Stimulated activated CD4-positive, alpha-beta T cell treated with anti-CD3 and anti-CD28 coated beads, TNF-alpha, amount 100 ng/mL, for 1 hour (primary cell): ENCODE measurements at places on chromosomes 12 and 14.

- DNase-seq: no peak
These were observed 73.8 kb upstream of the SRSF5 start for GRCh38 chr14:69693145-69693544.

DNA sequence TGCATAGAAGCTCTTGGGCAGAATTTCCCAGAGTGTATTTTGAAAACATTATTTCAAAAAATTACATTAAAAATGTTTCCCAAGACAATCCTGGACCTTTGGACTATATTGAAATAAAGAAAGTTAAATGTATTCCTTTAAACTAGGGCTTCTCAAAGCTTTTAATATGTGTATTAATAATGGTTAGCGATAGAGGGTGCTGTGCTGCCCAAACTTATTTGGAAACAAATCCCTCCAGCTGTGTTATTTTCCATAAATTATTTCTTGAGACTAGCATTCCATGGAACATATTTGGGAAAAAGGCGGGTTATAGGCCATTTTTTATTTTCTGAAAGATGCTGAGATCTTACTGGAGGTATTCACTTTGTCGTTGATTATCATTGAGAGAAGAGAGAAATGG, 397.8 kb upstream of the MIS18BP1 start:
- DNase-seq: no peak

GRCh38 chr12:27469176-27469736, 22.7 kb downstream of the SMCO2 start:
- no peak for DNase-seq

DNA sequence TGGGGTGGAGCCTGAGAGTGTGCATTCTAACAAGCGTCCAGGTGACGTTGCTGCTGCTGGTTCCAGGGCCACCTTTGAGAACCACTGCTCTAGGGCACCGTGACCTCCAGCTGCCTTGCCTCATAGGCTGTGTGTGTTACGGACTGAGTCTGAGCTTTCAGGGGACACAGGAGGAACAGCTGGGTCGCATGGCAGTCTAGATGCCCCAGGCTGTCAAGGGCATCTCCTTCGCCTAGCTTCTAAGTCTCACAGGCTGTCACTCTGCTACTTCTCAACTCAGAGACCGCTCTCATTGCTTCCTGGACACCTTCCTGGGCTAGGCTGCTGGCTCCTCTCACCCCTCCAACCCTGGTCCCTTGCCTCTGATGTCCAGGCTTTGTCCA, 965 bp downstream of the KRT73 start:
- DNase-seq: no peak

DNA sequence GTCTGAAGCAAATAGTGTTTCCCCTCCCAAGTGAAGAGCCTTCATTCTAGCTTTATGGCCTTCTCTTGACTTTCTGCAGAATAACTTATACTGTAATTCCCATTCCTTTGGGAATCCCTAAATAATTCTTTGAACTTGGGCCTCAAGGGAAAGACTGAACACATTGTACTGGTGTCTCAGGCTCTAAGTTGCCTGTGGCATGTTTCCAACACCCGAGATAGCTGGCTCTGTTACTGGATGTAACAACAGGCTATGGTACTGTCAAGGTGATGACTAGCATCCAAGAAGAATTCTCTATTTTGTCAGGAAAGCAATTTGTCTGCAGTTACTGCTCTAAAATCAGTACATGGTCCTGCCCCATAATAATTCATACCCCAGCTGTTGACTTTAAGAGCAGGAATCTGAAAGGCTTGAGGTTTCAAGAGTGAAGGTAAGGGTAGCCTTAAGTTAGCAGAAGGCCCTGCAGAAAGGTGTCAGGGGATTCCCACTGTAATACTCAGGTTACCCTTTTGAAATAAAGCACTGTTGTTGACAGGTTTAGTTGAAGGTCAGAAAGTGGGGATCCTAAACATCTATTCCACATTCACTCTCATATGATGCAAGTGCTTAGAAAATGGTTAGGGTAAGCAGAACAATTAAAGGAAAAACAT, 5.2 kb downstream of the GPX2 start:
- no peak for DNase-seq

DNA sequence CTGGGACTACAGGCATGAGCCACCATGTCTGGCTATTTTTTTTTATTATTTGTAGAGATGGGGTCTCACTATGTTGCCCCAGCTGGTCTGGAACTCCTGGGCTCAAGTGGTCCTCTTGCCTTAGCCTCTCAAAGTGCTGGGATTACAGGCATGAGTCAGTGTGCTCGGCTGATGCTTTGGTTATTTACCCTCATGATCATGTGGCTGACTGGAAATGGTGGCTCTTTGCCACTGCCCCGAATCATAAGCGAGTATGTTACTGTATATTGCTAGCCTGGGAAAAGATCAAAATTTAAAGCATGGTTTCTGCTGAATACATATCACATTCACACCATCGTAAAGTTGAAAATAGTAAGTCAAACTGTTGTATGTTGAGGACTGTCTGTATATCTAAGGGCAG, 101.1 kb downstream of the RGS6 start:
- DNase-seq: no peak

DNA sequence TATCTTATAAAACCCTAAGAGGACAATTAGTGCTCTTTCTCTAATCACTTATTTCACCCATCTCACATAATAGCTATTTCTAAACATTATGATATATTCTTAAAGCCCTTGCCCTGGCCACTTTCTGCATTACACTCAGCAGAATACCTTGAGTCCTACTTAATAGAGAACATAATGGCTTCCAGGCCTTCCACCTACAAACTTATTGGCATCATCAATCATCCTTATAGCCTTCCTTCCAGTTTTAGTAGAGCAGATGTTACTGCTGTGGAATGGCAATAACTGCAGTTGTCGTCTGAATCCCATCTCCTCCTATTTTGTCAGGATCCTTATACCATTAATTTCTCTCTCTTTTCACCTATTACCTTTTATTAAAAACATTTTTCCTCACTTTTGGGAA, 1127.4 kb downstream of the LRFN5 start:
- no peak for DNase-seq

- DNase-seq: no peak
These were observed 161.3 kb downstream of the RPL10L start for GRCh38 chr14:46490238-46490685.

GRCh38 chr12:98612696-98613334, 19.3 kb downstream of the SLC25A3 start:
- DNase-seq: no peak

- no peak for DNase-seq
These were observed 5.0 kb upstream of the RFLNA start for GRCh38 chr12:124289634-124290600.
